ENCODE measurements at places on chromosomes 3 and 15.

- no peak for DNase-seq
Observed at GRCh38 chr3:178465260-178466180, 70.7 kb upstream of the KCNMB2 start.

DNA sequence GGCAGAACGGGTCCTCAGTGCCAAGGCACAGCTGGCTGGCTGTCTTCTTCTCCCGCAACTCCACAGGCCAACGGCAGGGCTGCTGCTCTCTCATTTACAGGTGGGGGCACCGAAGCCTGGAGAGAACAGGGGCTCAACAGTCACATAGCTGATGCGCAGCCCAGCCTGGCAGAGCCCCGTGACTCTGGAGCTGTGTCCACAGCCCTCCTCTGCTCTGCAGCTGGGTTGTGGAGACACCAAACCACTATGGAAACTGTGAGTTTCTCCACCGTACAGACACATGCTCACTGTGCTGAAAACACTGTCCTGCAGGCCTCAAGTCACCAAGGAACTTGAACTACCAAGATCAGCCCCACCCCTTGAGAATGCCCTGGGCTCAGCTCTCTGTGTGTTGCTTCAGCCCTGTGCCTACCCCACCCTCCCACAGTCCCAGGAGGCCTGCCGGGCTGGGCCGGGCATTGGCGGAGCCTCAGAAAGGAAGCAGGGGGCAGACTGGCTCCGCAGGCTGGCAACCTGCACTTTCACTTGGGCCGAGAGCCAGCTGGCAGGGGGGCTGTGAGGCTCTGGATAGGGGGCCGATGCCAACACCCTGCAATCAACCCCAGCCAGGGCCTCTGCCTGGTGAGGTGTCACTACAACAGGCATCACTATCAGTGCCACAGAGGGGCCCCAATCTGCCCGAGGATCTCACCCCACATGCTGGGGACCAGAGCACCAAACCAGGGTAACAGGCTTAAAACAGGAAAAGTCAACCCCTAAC lies 113.7 kb upstream of the RPL32 start:
- no peak for DNase-seq

- DNase-seq: no peak
Observed at GRCh38 chr3:111936191-111936841, 42.5 kb upstream of the ABHD10 start.

DNA sequence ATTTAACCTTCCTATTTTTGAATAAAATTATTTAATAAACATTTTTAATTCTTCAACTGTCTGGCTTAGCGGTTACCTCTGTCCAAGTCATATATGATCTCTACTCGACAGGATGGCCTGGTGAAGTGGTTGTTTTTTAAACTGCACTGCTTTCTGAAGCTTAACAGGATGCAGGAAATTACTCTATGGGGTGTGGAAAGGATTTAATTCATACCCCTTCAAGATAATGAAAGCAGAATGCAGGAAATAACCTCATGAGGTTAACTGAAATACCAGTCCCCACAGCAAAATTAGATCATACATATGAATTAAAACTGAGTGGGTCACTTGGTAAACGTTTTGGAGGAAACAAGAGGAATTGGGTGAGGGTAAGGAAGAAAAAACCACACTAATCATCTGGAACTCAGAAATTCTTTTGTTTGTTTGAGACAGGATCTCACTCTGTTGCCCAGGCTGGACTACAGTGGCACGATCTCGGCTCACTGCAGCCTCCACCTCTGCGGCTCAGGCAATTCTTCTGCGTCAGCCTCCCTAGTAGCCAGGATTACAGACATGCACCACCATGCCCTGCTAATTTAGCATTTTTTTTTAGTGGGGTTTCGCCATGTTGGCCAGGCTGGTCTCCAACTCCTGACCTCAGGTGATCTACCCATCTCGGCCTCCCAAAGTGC lies 50.1 kb downstream of the LYSMD4 start:
- no peak for DNase-seq

- no peak for DNase-seq
Observed at GRCh38 chr15:29528276-29528675, 258.7 kb upstream of the NSMCE3 start.

DNA sequence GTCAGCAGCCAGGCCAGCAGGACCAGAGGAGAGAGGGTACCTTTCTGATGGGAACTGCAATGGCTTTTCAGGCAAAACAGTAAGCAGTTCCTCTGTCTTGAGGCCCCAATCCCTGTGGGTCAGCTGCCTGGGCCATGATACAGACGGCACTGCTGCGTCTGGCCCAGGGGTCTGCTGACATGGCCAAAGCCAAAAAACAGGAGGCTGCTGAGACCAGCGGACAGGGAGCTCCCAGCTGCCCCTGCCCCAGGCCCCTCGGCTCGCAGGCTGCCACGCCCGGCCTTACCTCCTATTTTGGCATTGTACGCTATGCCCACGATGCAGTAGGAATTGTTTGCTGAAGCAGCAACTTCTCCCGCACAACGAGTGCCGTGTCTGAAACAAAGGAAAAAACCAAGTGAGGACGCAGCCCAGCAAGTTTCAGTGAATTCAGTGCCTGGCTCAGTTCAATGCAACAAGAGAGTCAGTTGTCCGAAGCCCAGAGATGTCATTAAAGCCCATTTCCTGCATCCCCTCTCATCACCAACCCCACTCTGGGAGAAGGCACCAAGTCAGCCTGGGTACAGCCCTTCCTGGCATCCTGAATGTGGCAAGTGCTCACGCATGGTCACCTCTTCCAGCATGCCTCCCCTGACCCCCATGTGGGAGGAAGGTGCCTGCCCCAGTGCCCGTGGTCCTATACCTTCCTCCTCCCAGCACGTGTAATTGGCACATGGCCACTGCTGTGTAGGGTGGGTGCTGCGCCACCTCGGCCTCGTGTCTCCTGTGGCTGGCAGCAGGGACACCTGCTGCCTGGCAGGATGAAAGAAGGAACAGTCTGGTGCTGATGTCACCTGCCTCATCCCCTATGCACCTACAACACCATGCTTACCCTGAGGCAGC lies 61.7 kb downstream of the PCSK6 start:
- no peak for DNase-seq

DNA sequence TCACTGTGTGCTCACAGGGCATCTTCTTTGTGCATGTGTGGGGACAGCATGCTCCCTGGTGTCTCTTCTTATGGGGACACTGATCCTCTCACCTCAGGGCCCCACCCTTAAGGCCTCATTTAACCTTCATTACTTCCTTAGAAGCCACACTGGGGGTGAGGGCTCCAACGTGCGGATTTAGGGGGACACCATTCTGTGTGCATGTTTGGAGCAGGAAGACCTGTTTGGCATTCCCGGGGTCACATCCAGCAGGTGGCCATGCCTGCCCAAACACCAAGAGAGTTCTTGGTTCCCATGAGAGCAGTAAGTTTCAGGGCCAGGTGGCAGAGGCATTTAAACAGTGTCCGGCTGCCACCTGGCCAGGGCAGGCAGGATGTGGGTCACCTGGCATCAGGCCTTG lies 24.8 kb downstream of the PRR20G start:
- DNase-seq: no peak

- no peak for DNase-seq
Observed at GRCh38 chr3:67515778-67516177, 138.6 kb downstream of the SUCLG2 start.

- no peak for DNase-seq
Observed at GRCh38 chr3:30605005-30605404, 1.4 kb upstream of the TGFBR2 start.

DNA sequence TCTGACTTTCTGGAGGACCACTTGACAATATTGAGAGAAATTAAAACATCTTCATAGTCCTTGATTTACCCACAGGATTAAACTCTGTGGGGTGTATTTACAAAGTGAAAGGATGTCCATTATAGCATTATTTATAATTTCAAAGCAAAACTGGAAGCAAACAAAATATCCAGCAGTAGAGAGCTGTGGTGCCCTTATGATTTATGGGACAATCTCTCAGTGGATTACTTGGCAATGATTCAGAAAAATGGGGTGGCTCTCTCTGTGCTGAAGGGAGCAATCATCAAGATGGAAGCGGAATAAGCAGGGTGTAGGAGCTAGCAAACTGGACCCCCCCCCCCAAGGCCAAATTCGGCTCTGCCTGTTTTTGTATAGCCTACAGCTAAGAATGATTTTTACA lies 9.0 kb downstream of the PPCDC start:
- no peak for DNase-seq

DNA sequence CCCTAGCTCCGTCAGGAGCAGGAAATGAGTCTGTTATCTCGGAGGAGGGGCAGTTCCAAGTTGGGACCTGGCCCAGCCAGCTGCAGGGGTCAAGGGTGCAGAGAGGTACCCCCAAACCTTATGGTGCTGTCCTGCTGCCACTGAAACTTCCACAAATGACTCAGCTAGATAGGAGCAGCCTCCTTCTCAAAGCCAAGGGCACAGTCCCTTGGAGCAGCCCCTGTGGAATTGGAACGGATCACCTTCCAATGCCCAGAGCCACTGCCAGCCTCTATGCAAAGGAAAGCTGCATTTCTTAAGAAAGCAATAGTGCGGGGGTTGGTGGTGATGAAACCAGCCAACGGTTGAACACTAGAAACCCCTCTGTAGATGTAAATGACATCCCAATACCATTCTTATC lies 19.6 kb upstream of the LRRK1 start:
- DNase-seq: no peak

- DNase-seq: no peak
Observed at GRCh38 chr3:108441071-108441507, 69.3 kb downstream of the MYH15 start.

DNA sequence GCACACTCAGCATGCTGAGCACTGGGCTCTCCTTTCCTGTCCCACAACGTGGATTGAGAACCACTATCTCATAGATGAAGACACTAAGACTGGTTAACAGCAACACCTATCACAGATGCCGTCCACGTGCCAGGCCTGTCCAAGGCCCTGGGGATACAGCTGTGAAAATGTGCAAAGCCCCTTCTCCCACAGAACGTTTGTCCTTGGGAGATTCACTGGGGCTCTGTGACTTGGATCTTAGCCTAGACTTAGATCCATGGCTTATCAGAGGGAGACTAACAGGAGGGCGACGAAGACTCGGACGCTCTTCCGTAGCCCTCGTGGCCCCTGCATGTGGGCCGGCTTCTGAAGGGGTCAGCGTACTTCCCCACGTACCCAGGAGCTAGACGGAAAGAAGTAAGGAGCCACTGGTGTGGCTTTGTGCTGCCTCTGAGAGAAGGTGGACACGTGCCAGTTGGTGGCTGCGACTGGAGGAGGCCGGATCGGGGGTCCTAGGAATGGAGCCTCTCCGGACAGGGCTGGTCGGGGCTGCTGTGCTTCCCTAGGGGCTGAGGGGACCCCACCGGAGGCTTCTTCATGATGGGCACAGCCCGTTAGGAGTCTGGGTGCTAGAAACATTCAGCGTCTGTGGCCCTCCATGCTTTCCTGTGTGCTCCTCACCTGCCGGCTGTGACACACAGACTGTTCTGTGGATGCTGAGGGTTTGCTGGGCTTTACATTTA lies 964 bp downstream of the NRROS start:
- DNase-seq: no peak

DNA sequence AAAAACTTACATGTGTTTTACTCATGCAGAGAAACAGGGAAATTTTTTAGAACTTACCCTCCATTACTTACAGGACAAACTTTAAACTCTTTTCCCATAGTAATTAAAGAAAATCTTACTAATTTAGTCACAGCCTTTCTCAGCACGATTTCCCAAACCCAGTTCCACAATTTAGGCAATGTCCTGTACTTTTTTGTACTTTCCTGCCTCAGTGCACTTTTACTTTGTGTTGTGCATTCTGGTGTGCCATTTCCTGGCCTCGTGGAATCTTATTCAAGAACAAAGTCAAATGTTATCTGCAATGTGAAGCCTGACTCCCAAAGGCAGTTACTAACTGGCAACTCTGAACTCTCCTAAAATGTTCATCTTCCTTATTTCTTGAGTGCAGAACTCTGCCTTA lies 1.9 kb downstream of the SLC33A1 start:
- DNase-seq: no peak

DNA sequence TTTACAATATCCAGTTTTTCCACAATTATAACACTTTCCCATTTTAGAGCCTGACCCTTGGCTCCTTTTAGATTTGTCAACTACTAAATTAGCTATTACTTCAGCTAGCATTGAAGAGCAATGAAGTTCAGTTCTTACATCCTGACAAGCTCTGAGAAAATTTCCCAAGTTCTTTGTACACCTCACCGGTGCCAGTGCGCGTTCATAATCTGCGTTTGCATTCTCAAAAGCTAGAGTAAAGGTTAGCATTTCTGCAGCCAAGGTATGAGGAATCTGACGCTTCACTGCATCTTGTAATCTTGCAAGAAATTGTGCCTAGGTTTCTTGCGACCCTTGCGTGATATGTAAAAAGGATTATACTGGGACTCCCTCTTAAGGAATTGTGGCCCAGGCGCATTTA lies 25.2 kb upstream of the XCR1 start:
- DNase-seq: no peak

- DNase-seq: no peak
Observed at GRCh38 chr3:48013288-48013980, 2.8 kb downstream of the MAP4 start.

GRCh38 chr3:87489892-87490291 lies 213.5 kb upstream of the POU1F1 start:
- DNase-seq: no peak

- DNase-seq: no peak
Observed at GRCh38 chr3:8450618-8451017, 51.0 kb upstream of the LMCD1 start.

DNA sequence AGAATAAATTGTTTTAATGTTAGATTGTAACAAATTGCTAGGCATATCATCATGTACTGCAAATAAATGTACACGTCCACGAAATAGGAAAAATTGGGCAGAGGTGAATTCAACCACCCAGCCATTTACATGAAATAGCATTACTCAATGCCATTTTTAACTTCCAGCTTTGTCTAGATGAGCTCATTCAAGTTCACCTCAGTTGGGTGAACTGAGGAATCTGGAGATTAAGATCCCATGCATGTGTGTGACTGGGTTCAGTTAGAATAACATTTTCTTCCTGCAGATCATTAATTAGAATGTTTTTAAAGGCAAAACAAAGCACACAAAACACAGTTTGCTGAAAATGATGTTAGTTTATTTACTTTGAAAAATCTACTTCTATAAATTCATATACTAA lies 767.8 kb upstream of the GOLIM4 start:
- no peak for DNase-seq

GRCh38 chr3:12588039-12589009 lies 31.4 kb downstream of the MKRN2 start:
- no peak for DNase-seq

DNA sequence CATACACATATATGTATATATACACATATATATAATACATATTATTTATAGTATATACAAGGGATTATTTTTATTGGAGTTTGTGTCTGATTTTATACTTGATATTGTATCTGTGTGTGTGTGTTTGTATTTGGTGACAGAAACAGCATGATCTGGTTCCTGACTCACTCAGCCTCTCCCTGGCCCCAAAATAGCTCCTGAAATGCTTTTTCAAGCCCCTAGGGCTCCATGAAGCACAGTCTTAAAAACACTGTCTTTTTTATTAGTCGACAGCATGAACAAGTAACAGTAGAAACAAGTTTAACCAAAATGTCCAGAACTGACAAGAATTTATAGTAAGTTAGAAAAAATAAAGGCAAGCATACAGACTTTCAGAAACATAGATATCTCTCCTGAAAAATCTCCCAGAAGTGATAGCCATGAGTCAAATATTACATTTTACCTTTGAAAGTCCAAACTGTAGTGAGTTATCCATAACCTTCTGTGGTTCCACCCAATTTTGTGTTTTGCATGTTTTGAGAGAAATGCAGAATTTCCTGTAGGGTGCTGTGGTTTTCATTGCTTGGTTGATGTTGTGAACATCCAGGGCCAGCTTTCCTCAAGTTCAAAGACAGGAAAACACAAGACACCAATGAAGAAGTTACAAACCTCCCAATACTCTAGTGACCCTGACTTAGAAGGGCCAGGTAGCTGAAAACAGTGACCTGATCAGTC lies 98.5 kb upstream of the CCDC80 start:
- no peak for DNase-seq

- DNase-seq: no peak
Observed at GRCh38 chr15:55197362-55197705, 593 bp upstream of the RSL24D1 start.
